Stimulated activated CD4-positive, alpha-beta T cell treated with anti-CD3 and anti-CD28 coated beads, Interleukin-15, amount 100 ng/mL, for 1 hour (primary cell): ENCODE measurements at places on chromosomes 7 and 10.

DNA sequence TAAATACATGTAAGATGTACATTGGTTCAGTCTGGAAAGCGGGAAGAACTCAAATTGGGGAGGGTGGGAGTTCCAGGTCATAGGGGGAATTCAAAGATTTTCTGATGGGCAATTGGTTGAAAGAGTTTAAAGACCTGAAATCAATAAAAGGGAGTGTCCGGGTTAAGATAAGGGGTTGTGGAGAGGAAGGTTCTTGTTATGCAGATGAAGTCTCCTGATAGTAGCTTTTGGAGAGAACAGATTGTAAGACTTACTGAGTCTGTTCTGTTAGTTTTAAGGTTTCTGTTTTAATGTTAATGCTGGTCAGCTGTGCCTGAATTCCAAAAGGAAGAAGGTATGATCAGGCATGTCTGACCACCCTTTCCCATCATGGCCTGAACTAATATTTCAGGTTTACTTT, 48.8 kb downstream of the SDHAF3 start:
- no peak for DNase-seq

GRCh38 chr10:28532337-28533185, at the start of gene WAC:
Gene WAC, plus strand, starts transcription at chr10:28533118. Its CDS starts 462 bp downstream, at chr10:28533580.
- DNase-seq: peak; percentile 94

GRCh38 chr7:45514944-45515343, 59.2 kb upstream of the ADCY1 start:
- no peak for DNase-seq

DNA sequence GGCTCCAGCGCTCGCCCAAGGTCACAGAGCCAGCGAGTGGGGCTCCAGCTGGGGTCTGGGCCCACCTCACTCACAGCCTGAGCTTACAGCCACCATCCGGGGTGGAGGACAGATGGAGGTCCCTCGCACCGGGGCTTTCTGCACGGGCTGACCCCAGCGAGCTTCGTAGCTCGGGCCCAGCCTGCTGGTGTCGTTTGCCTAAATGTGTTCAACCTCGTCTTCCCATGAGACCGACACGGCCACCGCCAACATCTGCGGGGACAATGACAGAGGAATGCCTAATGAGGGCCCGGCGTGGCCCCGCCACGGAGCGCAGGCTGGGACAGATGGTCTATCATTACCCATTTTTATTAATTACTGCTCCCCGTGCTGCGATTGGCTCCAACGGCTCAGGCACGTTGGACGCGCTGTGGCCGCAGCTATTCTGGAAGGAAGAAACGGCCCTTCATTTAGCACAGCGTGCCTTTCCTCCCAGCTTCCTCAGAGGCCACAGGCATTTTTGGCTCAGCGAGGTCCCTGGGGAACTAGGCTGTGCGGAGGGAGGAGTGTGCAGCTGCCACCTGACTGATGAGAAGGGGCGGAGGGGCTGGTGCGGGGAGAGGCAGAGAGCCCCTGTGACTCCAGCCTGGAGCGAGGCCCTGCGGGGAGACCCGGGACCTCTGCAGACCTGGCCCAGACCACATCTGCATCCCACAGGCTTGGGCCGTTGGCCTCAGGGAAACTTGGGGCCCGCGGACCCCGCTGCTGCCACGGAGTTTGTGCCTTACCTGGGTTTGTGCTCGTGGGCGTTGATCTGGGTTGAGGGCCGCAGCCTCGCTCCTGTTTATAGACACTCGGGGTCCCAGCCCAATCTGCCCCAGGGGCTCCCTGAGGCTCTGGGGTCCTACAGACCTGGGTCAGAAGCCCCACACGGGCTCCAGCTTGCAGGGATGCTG, 22.9 kb upstream of the ELFN1 start:
- no peak for DNase-seq

DNA sequence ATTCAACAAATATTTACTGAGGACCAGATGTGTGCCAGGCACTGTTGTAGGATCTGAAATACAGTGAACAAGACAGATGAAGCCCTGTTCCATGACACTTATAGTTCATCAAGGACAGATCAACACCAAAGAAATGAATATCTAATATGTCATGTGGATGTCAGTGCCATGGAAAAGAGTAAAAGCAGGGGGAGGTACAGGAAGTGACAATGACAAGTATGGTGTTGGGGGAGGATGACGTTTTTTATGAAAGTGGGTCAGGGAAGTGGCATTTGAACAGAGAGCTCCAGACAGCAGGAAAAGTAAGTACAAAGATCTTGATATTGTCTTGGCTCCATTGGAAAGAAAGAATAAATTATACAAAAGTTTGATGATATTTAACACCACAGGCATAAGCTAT, 7.0 kb upstream of the SFMBT2 start:
- DNase-seq: no peak

GRCh38 chr10:129772468-129773358, 191.4 kb downstream of the EBF3 start:
- no peak for DNase-seq

DNA sequence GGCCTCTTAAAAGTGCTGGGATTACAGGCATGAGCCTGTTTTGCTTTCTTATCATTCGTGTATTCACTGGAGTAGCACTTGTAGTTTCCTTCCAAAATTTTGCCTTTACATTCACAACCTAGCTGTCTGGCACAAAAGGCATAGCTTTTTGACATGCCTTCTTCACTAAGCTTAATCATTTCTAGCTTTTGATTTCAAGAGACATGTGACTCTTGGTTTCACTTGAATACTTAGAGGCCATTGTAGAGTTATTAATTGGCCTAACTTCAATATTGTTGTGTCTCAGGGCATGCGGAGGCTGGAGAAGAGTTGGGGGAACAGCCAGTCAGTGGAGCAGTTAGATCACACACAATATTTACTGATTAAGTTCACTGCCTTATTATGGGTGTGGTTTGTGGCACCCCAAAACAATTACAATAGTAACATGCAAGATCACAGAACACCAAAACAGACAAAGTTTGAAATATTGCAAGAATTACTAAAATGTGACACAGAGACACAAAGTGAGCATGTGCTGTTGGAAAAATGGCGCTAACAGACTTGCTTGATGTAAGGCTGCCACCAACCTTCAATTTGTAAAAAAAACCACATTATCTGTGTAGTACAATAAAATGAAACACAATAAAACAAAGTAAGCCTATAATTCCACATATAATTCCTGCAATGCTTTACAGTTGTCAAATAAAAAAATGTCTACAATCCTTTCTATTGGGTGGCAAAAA, 43.1 kb downstream of the BRAF start:
- DNase-seq: no peak

DNA sequence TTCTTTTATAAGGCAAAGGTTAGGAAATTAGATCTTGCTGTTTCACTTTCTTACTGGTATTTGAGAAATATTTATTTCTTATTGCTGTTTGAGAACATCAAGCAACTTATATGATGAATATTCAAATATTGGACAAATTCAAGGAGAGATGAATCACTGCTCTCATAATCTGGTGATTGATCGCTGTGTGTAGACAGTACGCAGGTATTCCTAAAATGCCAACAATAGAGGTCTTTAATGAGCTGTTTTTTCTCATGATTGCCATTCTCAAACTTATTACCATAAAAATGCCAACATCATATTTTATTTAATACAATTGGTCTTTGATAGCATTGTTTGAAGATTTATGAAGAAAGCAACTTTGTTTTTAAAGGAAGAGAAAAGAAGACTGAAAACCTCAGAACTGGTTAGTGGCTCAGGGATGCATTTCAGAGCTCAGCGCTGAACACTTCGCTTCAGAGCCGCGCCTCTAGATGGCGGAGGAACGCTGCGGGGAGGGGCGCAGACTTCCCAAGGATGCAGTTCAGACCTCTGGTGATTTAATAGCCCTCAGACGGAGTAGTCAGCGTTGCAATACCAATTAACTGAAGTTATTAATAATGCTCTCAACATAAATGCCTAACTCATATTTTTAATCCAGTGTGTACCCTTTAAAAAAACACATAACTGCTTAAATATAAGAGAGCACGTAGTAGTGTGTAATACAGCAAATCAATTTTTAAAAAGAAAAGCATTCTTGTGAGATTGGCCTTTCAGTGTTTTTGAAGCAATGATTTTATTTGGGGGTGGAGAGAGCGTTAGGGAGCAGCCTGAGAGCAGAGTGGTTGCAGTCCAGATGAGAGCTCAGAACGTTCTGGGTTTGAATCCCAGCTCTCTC, 38.5 kb upstream of the STEAP4 start:
- DNase-seq: no peak

DNA sequence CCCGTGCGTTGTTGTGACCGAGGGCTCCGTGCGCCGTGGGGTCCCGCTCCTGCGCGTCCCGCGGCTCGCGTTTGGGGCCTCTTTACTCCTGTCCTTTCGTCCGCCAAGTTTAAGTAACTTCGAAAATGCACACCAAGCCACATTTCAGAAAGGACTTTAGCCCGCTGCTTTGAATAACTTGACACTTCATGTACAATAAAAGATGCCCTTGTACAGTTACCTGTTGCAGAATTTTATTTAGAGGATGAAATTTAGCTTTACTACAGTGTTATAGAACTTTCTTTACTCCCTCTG, 459 bp downstream of the SUGCT start:
- DNase-seq: no peak

GRCh38 chr7:123748171-123748733, 551 bp downstream of the WASL start:
- DNase-seq: peak; percentile 4

DNA sequence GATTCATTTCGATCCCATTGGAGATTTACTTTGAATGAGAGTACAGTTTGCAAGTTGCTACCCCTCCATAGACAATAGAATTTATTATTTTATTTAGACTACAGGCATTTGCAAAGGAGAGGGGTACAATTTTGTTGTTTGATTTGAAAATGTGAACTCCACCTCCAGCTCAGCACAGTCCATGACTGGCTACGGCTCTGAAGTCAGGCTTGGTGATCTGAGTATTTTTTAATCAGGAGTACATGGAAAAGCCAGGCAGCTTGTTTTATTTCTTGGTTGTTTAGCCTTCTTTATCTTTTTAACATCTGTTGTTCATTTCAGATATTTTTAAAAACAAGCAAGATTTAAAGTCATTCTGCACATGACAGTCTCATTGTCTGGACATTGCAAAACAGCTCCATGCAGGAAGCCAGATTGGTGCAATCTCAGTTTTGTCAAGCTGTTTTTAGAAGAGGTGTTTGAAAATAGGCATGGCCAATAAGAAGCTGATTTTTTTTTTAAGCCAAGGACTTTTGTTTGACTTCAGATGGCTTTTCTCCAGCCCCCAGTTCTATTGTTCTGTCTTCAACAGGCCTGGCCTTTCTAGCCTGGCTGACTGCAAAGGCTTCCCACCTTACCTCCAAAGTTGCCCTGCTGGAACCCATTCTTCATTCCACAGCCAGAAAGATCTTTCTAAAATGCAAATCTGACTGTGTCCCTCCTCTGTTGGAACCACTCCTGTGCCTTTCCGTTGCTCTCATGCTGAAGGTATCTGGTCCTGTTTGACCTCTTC, 12.2 kb downstream of the PLXDC2 start:
- DNase-seq: no peak
